ENCODE measurements at places on chromosomes 2 and 18.

DNA sequence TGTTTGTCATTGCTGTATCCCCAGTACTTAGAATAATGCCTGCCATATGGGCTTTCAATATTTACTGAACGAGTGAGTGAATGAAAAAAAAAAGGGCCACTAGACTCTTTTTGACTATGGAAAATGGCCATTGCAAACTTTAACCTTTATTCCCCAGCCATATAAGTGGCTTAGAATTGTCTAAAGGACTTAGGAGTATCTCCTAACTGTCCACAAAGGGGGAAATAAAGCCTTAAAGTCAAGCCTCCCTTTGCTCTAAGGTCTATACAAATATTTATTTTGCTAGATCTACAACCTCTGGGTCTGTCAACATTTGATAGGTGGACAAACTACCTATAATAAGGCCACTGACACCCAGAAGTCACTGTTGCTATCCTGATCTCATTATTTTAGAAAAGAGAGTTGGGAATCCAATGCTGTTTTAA lies 25.7 kb downstream of the UPP2 start:
- no peak for DNase-seq

DNA sequence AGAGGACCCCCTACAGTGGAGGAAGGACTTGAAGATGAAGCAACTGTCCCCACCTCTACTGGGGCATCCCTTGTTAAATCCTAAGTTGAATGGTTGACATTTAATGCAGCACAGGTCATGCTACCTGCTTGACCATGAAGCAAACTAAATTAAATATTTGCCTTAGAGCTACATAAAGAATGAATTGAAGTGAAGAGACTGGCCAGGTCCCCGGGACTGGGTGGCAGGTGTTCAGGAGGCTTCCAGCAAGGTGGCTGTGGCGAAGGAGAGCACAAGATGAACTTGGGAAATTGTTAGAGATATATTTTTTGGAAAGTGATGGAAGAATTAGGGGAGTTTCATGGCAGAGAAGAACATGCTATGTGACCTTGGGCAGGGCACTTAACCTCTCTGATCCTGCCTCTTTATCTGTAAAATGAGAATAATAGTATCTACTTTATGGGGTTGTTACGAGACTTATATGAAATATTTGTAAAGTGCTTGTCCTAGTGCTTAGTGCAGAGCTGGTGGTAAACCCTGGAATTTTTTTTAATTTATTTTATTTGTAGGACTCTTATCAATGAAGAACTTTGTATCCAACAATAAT lies 37.3 kb downstream of the EFR3B start:
- DNase-seq, result no peak

DNA sequence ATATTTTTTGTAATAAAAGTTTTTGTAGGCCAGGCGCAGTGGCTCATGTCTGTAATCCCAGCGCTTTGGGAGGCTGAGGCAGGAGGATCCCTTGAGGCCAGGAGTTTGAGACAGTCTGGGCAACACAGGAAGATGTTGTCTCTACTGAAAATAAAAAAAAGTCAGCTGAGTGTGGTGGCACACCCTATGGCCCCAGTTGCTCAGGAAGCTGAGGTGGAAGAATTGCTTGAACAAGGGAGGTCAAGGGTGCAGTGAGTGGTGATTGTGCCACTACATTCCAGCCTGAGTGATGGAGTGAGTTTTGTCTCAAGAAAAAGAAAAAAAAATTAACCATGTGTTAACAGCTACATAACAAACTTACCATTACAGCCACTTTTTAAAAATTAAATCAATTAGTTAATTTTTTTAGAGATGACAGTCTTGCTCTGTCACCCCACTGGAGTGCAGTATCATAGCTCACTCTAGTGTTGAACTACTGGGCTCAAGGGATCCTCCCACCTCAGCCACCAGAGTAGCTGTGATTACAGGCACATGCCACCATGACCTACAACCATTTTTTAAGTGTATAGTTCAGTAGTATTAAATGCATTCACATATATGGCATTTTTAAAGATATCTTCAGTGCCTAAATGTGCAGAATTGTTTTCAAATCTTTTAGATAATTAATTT lies 67.2 kb upstream of the ACYP2 start:
- no peak for DNase-seq

DNA sequence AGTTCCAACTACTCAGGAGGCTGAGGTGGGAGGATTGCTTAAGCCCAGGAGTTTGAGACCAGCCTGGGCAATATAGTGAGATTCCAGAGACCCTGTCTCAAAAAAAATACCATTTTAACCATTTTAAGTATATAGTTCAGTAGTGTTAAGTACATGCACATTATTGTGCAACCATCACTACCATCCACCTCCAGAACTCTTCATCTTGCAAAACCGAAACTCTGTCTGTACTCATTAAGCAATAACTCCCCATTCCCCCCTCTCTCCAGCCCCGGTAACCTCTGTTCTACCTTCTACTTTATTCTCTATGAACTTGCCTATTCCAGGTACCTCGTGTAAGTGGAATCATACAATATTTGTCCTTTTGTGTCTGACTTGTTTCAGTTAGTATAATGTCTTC lies 86.4 kb downstream of the GFPT1 start:
- no peak for DNase-seq

GRCh38 chr2:190351955-190352354 lies 8.6 kb downstream of the INPP1 start:
- DNase-seq, result no peak

Data from colonic mucosa (tissue), 4 donors.